Endothelial cell (in vitro differentiated cells): ENCODE measurements at places on chromosomes 4 and X.

DNA sequence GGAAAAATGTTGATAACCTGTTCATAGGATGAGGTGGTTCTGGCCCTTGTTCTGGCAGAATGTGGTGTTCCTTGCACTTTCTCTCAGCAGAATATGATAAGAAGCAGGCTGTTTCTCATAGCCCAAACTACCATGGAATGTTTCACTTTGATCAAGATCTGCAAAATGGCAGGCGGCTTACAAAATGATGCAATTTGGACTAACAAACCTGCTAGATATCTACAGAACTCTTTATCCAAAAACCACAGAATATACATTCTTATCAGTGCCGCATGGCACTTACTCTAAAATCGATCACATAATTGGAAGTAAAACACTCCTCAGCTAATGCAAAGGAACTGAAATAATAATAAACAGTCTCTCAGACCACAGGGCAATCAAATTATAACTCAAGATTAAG, 55.9 kb upstream of the ABCB7 start:
- DNase-seq, result no peak

DNA sequence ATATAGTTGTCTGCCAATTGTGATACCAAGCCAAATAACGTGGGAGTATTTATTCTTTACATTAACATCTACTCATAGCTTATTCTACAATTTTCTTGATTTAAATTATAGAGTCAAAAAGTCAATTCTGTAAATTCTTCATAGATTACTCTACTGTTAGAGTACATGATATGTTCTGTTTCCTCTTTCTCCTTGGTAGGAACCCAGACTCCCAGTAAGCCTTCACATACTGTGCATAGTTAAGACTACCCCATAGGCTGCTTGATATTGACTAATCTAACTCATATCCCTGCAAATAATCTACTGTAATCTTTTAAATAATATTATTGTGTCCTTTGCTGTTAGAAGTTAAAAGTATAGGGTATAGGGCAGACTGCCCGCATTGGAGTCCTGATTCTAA, 35.4 kb downstream of the BANK1 start:
- DNase-seq, result no peak

GRCh38 chr4:5568931-5569330, 139.4 kb downstream of the EVC2 start:
- DNase-seq, result no peak

DNA sequence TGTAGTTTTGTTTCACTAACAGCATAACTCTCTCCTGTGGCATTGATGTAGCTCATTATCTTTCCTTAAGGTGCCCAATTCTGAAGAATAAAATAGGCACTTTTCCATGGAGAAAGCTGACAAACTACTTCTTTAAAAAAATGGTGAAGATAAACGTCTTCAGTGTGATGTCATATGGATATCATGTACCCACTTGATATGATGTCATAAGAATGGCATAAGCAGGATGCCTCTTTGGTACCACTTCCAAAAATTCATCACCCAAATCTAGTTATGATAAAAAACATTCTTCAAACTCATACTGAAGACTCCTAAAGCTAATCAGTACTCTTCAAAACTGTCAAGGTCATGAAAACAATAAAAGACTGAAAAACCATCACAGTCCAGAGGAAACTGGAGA, 2.9 kb upstream of the CXCL3 start:
- DNase-seq, result no peak

DNA sequence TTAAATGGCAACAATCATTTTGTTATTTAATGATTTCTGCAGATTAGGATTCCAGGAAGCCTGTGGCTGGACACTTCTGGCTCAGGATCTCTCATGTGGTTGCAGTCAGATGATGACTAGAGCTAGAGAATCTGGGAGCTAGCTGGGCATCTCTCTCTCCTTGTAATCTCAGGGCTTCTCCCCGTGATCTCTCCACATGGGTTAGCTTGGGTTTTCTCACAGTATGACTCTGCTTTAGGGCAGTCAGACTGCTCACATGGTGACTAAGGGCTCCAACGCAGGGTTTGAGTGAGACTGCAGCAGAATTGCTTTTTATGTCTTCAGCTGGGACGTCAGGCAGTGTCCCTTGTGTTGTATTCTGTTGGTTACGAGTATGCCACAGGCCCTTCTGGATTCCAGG, 361.4 kb downstream of the CBLL2 start:
- no peak for DNase-seq

GRCh38 chr4:1291091-1291490, 1.4 kb downstream of the MAEA start:
- DNase-seq, result no peak

DNA sequence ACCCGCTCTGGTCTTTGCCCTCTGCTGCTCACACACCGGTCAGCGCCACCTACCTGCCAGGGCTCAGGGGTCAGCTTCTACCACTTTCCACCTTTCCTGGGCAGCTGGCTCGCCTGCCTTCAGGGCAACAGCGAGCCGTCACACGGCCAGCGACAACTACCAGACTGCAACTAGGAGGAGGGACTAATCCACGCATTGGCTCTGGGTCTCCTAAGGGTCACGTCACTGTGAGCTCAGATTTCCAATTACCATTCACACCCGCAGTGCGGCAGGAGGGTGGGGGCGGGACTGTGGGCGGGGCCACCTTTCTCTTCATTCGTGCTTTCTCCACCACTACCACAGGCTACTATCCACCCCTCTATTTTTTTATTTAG, at the start of gene BEX5:
BEX5 (minus strand) TSS at position 172 of the 374 bp plus-strand sequence. CDS start 1,712 bp downstream, outside the sequence.
- DNase-seq, result peak; percentile 52
